Osteoblast (primary cell): ENCODE measurements at places on chromosomes 1 and 21. TPM values are rescaled to one million over a fixed set of nuclear protein-coding genes. Genes with fewer than 3 reads are reported as not detected.

Gene AIM2
- total RNA-seq: 0.59 and 0.72 TPM in 2 replicates

Gene PKP1
- under 0.01 TPM in 2 replicates for total RNA-seq

Gene TSACC
- 0.36 TPM in 1 of 2 replicates, not detected in the other for total RNA-seq

Gene OR2G6
- total RNA-seq: not detected in 2 replicates

Gene NHLH1
- total RNA-seq: under 0.01 TPM in 1 of 2 replicates, not detected in the other

Gene DMBX1
- total RNA-seq: not detected in 2 replicates

Gene NEGR1
- total RNA-seq: 18.1 and 22.7 TPM in 2 replicates

Gene PTPRF
- 12.1 and 13.0 TPM in 2 replicates for total RNA-seq

Gene GBP5
- total RNA-seq: under 0.01 TPM in 2 replicates

Gene CD34
- under 0.01 and 0.36 TPM in 2 replicates for total RNA-seq

Gene RGS1
- total RNA-seq: not detected in 2 replicates

Gene SELL
- under 0.01 TPM in 2 replicates for total RNA-seq

Gene TAL1
- total RNA-seq: not detected in 2 replicates

Gene HMGCS2
- not detected in 2 replicates for total RNA-seq

Gene CENPF
- 8.3 and 8.5 TPM in 2 replicates for total RNA-seq

Gene MYBPH
- under 0.01 and 0.29 TPM in 2 replicates for total RNA-seq

Gene OVAAL
- not detected in 2 replicates for total RNA-seq

Gene PCAT6
- total RNA-seq: 0.29 and 0.72 TPM in 2 replicates

Gene SPAG17
- 0.59 and 3.3 TPM in 2 replicates for total RNA-seq

Gene UBASH3A
- not detected in 2 replicates for total RNA-seq

Gene OR2T11
- total RNA-seq: not detected in 2 replicates

Gene GNAT2
- 0.29 and 0.72 TPM in 2 replicates for total RNA-seq

Gene ANGPTL1
- total RNA-seq: 12.1 and 15.6 TPM in 2 replicates

Gene SYNC
- total RNA-seq: 129 and 139 TPM in 2 replicates

Gene FMN2
- total RNA-seq: 9.7 and 11.2 TPM in 2 replicates

Gene MPZL1
- total RNA-seq: 189 and 215 TPM in 2 replicates

Gene EPHB2
- 8.7 and 14.7 TPM in 2 replicates for total RNA-seq

Gene PGLYRP3
- total RNA-seq: not detected in 2 replicates

Gene FYB2
- not detected in 2 replicates for total RNA-seq
